ENCODE measurements at places on chromosomes 4 and X.

DNA sequence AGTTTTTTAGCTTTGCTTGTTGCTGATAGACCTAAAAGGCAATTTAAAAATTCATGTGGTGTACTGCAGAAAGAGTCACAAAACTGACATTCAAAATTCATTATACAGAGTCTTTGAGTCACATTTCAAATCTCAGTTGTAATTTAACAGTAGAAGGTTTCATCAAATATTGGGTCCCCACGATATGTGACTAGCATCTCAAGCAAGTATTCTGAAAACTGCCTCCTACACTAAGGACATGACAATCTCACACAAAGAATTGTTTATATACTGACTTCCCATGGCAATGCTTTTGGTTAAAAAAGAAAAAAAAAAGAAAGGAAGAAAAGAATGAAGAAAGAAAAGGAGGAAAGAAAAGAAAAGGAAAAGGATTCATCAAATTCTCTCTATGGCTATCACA is 62.1 kb upstream of the CTSO start:
- DNase-seq, result no peak

DNA sequence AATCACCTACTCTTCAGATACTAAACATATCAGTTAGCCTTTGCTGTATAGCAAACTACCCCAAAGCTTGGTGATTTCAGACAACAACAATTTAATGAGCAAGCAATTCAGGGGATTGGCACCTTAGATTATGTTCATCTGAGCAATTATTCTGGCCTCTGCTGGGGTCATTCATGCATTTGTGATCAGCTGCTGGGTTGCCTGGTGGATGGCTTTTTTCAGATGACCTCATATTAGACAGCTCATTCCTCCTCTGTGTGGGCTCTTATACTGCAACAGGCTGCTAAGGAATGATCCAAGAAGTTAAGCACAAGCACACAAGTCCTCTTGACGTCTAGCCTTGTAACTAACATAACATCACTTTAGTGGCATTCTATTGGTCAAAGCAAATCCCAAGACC is 153.0 kb upstream of the PPP1R2C start:
- no peak for DNase-seq

DNA sequence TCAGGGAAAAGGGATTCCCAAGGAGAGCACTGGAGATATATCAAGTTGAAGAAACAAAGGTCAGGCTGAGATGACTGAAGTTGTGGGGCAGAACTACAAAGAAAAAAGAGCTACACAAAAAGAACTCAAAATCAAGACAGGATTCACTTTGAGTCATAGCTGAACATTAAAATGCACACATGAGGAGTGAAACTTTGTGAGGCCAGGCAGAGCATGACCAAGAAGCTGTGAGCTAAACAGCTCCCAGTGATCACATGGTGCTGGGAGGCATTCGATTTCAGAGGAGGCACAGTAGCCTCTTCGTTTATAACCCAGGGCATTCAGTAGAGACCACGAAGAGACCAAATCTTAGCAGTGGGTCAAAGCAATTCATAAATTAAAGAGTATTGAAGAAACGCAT is 145.3 kb downstream of the ATRX start:
- DNase-seq, result no peak

- DNase-seq, result no peak
These were observed 11.6 kb downstream of the CXCR3 start for GRCh38 chrX:71606536-71607216.

- DNase-seq, result no peak
These were observed 194.0 kb upstream of the TTC29 start for GRCh38 chr4:147139455-147140198.

GRCh38 chr4:75655562-75655961 is 17.6 kb downstream of the G3BP2 start:
- DNase-seq, result no peak

- DNase-seq, result no peak
These were observed 22.0 kb downstream of the MND1 start for GRCh38 chr4:153366486-153366885.

DNA sequence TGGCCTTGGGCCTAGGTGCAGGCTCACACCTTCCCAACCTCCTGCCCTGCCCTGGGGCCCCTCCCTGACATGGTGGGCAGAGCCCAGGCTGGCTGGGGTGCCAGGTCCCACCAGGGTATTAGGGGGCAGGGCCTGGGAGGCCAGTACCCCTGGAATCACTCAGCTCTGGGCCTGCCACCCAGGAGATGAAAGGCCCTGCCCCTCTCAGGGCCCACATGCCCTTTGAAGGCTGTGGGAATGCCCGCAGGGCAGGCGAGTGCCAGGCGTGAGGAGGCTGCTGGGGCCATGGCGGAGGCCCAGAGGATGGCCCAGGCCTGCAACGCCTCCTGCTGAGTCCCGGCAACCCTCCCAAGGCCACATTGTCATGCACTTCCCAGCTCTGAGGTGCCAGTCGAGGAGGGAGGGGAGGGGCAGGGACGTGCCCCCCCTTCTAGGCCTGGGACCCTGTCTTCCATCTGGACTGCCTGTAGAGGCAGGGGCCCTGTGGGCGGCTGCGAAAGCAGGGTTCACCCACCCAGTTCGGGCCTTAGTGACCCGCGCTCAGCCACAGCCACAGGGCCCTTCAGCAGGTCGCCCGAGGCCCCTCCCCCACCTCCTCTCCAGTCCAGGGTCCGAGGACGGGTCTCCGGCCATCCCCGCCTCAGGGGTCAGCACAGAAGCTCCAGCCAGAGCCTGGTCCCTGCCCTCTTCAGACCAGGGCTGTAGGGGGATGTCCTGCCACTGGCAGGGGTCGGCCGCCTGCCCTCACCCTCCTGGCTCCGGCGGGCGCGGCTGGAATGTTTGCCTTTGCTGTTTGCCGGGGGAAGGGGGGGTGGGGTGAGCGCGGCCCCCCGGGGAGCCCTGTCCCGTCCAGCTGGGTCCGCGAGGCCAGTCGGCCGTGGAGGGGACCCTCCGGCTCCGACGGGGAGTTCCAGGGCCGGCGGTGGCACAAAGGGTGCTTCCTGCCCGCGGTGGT is 26.7 kb upstream of the FGFR3 start:
- no peak for DNase-seq

GRCh38 chrX:80317646-80318045 is 102.6 kb upstream of the TENT5D start:
- peak; percentile 54 for DNase-seq

- no peak for DNase-seq
These were observed 9.5 kb upstream of the ETNPPL start for GRCh38 chr4:108772402-108772801.

- DNase-seq, result no peak
These were observed 1118.1 kb upstream of the PABPC4L start for GRCh38 chr4:135319685-135320084.

DNA sequence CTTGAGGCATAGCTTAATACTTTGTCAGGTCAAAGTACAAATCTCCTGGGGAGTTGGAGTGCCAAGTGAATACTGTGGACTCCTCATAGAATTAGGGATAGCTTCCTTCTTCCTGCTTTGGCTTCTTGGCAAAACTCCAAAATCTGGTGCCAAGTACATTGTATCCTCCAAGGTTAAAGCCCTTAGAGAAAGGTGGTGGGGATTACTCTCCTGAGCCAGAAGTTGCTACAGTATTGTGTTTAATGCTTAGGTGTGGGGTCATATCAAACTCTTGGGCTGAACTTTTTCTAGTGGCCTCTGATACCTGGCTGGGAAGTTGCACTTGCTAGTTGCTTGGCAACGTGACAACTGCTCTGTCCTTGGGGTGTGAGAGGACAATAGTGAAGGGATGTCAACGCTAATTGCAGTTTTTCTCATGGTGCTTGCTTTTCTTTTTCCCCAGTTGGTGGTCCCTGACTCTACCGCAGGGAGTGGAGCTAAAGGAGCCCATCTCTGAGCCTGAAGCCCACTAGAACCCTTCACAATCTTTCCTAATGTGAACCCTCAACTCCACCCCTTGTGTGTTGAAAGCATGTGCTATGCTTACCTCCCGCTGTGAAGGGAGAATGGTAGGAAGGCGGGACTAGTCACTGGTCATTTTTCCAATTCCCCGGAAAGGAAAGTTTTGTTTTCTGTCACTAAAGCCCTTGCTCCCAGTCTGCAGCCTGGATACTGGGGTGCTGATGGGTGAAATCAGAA is 35.5 kb downstream of the DLG3 start:
- DNase-seq, result no peak

GRCh38 chr4:96312046-96312685 is 472.3 kb downstream of the PDHA2 start:
- DNase-seq, result no peak

- DNase-seq, result no peak
These were observed 374.2 kb downstream of the SH2D1A start for GRCh38 chrX:124720532-124720931.

- no peak for DNase-seq
These were observed 570.8 kb downstream of the PRR32 start for GRCh38 chrX:127390316-127390715.

GRCh38 chr4:134078230-134078914 is 123.2 kb downstream of the PABPC4L start:
- no peak for DNase-seq

- DNase-seq, result no peak
These were observed 217.7 kb upstream of the VEGFC start for GRCh38 chr4:177010418-177010817.

GRCh38 chr4:98606894-98607293 is 51.5 kb downstream of the TSPAN5 start:
- no peak for DNase-seq

- DNase-seq, result no peak
These were observed 219.0 kb downstream of the KLHL4 start for GRCh38 chrX:87736576-87736975.

DNA sequence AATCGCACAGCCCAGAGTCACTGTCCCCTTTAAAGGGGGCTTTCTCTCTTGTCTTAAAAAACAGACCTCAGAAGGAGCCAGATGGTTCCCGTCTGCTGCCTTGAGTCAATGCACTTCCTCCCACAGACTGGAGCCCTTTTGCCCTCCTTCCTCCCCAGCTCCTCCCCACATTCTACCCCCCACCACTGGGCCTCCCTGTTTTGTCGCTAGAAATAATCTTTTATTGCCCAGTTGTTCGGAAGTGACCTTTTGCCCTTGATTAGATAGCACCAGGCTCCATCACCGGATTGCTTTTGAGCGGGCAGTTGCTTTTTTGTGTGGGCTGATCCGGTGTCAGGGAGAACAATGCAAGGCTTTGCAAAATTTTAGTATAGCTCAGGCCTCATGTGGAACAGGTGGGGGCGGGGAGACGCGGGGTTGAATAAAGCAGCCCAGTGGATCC is 47.7 kb downstream of the SPRY1 start:
- peak; percentile 71 for DNase-seq

DNA sequence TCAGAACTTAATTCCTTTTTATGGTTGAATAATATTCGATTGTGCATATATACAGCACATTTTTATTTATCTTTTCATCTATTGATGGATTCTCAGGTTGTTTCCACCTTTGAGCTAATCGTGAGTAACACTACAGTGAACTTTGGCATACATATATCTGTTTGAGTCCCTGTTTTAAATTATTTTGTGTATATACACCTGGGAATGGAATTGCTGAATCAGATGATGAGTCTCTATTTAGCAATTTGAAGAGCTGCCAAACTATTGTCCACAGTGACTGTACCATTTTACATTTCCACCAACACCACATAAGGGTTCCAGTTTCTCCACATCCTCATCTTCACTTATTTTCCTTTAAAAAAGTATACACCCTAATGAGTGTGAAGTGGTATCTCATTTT is 166.2 kb upstream of the FGF13 start:
- DNase-seq, result no peak

Data from erythroblast (primary cell).